EH (cell line): ENCODE measurements at places on chromosomes 16 and 17.

GRCh38 chr16:4214215-4214621 lies 27.7 kb downstream of the SRL start:
- DNase-seq, result peak; percentile 92

GRCh38 chr17:27541301-27542023 lies 85.2 kb downstream of the KSR1 start:
- no peak for DNase-seq

- no peak for DNase-seq
Measured at GRCh38 chr17:9700754-9701476, 55.6 kb downstream of the USP43 start.

DNA sequence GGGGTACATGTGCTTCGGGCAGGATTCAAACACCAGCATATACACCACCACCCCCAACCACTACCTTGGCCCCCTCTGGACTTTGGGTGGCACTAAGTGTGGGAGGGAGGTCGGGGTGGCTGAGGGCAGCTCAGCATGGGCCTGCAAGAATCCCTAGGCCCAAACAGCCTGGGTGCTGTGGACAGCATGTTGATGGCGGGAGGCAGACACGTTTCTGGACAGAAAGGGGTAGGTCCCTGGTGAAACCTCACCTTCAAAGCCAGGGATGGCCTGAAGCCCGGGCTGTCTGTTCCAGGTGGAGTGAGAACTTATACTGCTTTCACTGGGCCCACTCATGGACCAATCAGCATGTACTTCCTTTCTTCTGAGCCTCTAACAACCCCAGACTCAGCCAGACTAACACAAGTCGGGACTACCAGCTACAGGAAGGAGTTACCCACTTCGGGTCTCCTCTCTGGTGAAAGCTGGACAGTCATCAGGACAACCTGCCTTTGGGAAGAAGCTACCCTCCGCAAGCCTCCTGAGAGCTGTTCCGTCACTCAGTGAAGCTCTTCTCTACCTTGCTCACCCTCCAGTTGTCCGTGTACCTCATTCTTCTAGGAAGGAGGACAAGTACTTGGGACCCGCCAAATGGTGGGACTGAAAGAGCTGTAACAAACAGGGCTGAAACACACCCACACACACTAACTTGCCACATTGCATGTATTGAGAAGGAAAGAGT lies 203.0 kb downstream of the CPPED1 start:
- DNase-seq, result no peak

- DNase-seq, result no peak
Measured at GRCh38 chr16:85418978-85419491, 194.1 kb upstream of the GSE1 start.

DNA sequence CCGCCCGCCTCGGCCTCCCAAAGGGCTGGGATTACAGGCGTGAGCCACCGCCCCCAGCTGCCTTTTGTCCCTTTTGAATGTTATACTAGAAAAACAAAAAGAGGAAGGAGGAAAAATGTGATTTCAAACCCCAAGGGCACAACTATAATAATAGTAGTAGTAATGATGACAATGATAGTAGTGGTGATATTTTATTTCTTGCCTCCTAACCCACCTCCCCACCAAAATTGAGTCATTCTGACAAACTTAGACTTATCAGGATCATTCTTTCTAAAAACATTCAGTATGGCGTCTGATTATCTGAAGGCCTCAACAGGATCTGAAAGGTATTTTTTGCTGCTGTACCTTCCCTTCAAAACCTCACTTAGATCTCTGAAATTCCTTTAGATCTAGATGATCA lies 13.6 kb downstream of the GPATCH8 start:
- no peak for DNase-seq

DNA sequence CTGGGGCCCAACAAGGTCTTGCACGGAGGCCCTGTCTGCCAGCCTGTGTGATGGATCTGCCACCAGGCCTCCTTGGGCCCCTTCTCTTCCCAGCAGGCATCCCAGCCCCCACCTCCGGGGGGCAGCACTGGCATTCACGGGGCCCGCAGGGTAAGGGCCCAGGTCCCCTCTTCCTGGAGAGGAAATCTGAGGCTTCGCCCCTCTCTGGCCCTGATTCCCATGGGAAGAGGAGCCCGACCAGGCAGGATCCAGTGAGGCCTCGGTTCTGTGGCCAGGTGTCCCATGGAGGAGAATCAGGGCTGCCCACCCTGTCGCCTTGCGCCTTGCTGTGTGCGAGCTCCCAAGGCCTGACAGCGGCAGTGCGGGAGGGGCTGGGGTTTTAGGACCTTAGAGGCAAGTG lies 48.4 kb downstream of the PDPK1 start:
- no peak for DNase-seq

- peak; percentile 39 for DNase-seq
Measured at GRCh38 chr16:30028438-30029076, 2.5 kb downstream of the TLCD3B start.
